ENCODE measurements at places on chromosomes 7 and 10. TPM values are rescaled to one million over a fixed set of nuclear protein-coding genes. Genes with fewer than 3 reads are reported as not detected.
A peak's percentile ranks its signal among the peaks of the same experiment; 100 is the strongest.

GRCh38 chr7:80259-81067 is 111.9 kb upstream of the FAM20C start:
- no peak for DNase-seq

GRCh38 chr10:132634241-132634946 is 96.8 kb downstream of the INPP5A start:
- DNase-seq, result no peak

GRCh38 chr10:77026148-77026547 is 611.5 kb downstream of the KCNMA1 start:
- no peak for DNase-seq

GRCh38 chr10:75401569-75402485 is at the start of gene ZNF503:
ZNF503 (minus strand) TSS chr10:75401764; CDS start chr10:75401419, 345 bp downstream.
- peak; percentile 100 for DNase-seq

DNA sequence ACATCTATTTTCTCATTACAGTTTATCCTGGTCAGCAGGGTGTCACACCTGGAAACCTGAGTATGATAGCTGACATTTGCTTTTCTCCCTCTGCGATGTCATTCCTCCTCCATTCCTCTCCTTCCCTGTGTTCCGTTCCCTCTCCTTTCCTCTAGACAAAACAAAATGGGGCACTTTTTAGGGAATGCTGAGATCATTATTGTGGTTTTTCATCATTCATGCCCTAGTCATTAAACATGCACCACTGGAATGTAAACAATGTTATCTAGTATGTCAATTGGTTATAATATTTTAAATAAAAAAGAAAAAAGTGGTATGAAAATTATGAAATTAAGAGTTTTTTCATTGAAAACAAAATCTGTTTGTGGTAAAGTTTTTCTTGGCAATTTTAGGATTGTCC is 132.6 kb downstream of the MAPK8 start:
- no peak for DNase-seq

- no peak for DNase-seq
Measured at GRCh38 chr7:115269486-115269885, 347.6 kb downstream of the MDFIC start.

- DNase-seq, result no peak
Measured at GRCh38 chr7:33517191-33517590, 387.8 kb downstream of the BBS9 start.

DNA sequence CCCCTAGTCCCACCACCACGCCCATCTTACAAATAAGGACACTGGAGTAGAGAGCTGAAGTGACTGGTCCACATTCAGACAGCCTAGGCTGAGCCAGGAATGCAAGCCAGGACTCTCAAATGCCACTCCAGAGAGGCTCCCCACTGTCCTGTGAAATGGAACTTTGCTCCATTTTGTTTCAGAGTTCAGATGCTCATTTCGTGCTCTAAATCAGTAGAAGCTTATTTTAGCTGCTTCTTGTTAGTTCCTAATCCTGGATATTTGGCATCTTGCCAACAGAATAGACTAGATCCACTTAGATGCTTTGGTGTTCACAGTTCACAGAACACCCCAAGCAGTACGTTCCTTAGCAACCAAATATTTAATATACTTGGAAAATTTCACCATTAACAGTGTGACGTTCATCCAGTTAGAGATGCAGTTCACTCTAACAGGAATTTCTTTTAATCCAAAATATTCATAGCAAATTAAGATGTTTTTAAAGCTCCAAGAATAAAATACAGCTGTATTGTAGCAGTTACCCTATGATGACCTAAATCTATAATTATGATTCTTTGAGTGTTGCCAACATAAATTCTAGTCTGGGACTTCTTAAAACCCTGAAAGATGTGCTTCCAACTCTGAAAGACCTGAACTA is 7.3 kb downstream of the MMP21 start:
- DNase-seq, result peak; percentile 94

DNA sequence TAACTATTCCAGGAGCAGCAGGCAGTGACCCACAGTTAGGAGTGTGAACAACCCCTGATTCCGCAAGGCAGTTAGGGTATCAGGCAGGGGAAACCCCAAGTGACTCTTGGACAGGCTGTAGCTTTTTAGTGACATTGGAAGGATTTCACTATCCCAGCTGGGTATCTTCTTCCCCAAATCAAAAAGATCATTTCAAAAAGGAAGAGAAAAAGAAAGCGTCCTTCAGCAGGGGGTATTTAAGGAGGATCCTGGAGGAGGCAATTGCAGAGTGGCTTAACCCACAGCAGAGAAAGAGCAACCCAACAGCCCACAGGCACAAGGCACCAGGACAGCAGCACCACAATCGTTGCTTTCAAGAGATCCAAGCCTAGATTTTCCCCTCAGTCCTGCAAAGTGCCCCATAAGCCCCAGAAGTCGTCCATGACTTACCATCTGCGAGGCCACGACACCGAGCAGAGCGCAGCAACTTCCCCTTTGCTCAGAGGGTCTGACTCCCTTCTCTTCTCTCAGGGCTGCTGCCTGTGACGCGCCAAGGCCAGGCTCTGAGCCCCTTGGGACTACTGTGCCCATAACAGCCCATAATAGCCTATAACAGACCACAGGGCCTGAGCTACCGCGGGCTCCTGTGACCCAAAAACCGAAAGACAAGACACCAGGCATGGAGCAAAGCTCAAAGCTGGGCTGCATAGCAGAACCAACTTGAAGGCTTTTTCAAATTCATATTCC is 19.8 kb downstream of the PIK3AP1 start:
- DNase-seq, result peak; percentile 22

DNA sequence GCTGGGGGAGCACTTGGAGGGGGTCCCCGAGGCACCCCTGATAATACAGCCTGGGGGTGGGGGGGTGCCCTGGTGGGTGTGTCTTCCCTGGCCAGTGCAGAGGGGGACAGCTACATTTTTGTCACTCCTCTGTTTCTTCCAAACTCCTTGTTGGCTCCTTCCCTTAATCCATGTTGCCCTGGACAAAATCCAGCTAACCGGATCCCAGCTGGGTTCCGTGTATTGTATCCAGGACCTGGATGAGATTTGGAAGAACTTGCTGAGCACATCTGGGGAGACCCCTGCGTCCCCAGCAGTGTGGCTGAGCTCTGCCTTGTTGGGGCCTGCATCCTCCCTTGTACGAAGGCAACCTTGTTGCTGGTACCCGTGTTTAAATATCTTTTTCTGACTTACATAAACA is 86.8 kb upstream of the BTBD16 start:
- DNase-seq, result peak; percentile 61

- no peak for DNase-seq
Measured at GRCh38 chr7:150963707-150964559, 14.2 kb downstream of the KCNH2 start.

DNA sequence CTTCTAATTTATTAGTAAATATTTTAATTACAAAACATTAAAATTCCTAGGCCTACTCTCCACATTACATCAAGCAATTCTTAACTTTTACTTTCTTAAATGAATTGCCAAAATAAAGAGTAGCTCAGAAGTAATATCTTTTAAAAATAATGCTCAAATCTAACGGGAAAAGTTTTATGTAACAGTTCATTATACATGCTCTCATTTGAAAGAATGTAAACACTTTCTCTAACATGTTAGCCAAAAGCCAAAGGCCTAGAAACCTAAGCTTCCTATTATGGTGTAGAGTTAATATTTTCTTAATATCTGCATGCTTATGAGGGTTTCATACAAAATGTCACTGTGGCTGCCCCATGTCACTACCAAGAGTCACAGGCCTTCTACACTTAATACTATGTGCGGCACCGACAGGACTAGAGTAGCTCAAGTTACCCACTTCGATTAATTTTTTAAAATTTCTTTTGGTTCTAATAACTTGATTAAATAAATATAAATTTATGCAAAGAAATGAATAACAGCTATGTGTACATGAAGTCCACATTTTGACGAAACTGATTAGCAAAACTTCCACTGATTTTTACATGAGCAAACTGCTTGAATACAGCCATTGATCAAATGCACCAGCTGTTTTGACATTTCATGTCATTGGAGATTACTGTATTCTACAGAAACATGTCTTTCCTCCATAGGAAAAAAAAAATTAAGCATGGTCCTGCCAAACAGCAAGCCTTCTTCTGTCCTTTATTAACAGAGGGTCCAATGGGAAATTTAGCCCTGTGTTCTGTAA is 3.5 kb downstream of the COBL start:
- no peak for DNase-seq

DNA sequence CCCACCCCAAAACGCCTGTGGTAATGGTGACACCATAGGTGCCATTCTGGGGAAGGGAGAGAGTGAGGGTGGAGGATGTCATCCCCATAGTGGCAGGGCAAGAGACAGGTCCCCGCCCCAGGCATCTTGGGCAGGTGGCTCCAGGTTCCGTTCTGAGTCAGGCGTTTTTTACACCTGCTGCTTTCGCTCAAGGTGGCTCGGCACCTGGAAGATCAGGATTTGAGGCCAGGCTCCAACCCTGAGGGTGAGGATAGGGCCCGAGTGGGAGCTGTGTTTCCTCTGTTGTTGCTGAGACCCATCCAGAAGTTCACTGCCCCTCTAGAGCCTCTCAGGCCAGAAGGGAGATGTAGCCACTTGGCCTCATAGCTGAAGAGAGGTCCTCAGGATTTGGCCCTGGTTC is 36.6 kb upstream of the DUSP5 start:
- no peak for DNase-seq

- DNase-seq, result no peak
Measured at GRCh38 chr7:20005081-20005480, 212.1 kb downstream of the MACC1 start.

DNA sequence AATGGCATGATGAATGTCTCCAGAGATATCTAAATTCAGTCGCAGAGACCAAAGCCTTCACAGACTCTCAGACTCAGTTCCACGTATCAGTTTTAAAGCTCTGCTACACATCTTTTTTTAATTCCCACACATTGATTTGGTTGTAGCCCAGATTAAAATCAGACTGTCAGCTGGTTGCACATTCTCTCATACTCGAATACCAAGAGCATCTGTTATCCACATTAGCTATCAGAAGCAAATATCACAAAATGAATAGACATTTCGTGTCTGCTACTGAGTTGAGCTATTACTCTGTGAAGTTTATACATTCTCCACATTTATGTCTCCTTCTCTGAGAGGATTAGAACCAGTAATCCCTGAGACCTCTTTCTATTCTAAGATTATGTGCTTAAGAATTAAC is 229.2 kb downstream of the GPAM start:
- peak; percentile 15 for DNase-seq

GRCh38 chr7:132548489-132549078 is 27.7 kb downstream of the PLXNA4 start:
- no peak for DNase-seq

GRCh38 chr7:1886361-1887064 is 216.4 kb downstream of the ELFN1 start:
- no peak for DNase-seq

- no peak for DNase-seq
Measured at GRCh38 chr7:22979861-22980260, 34.1 kb downstream of the HYCC1 start.

DNA sequence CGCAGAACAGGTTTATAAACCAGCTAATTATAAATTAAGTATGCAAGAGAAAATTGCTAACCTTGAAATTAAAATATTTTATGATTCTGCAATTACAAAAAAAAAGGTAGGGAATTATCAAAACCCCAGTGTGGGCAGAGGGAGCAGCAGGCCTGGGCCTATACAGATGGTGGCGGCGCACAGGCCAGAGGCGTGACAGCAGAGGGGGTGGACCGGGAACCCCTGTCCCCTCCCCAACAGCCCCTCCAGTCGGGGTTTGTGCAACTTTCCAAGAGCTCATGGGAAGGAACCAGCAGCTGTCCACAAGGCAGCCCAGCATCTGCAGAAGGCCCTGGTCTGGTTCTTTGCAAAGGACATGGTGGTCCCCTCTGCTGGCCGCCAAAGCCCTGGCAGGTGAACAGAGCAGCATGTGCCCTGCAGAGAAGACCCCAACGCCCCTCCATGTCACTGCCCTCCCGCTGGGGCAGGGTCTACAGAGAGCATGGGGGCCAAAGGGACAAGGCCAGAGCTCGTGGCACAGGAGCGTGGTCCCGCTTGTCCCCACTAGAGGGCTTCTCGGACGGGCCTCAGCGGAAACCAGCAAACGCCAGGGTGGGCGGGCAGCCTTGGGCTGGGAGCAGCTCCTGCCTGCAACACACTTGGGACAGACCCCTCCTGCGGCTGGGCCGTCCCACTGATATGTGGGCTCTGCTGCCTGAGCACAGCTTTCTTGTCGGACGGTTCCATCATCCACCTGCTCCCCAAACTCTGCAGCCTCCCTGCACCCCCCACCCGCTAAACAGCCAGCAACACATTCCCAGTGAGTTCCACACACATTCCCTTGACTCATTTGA is 75.1 kb downstream of the EBF3 start:
- peak; percentile 75 for DNase-seq

DNA sequence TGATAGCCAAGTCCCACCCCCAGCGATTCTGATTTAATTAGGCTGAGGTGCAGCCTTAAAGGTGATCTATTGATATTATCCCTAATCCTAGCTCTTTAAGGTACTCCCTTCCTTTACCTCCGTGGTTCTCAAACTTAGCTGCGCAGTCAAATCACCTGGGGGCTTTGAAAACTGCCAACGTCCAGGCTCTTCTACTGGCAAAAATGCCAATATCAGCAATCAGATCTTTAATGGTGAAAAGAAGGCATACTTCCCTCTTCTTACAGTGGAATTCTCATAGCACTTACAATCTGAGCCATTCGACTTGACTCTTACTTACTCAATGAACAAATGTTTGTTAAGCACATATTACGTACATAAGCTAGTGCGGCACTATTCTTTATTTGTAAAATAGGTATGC is 704 bp upstream of the SLC35B4 start:
- DNase-seq, result no peak

- no peak for DNase-seq
Measured at GRCh38 chr7:71626206-71626605, 494.3 kb downstream of the GALNT17 start.

DNA sequence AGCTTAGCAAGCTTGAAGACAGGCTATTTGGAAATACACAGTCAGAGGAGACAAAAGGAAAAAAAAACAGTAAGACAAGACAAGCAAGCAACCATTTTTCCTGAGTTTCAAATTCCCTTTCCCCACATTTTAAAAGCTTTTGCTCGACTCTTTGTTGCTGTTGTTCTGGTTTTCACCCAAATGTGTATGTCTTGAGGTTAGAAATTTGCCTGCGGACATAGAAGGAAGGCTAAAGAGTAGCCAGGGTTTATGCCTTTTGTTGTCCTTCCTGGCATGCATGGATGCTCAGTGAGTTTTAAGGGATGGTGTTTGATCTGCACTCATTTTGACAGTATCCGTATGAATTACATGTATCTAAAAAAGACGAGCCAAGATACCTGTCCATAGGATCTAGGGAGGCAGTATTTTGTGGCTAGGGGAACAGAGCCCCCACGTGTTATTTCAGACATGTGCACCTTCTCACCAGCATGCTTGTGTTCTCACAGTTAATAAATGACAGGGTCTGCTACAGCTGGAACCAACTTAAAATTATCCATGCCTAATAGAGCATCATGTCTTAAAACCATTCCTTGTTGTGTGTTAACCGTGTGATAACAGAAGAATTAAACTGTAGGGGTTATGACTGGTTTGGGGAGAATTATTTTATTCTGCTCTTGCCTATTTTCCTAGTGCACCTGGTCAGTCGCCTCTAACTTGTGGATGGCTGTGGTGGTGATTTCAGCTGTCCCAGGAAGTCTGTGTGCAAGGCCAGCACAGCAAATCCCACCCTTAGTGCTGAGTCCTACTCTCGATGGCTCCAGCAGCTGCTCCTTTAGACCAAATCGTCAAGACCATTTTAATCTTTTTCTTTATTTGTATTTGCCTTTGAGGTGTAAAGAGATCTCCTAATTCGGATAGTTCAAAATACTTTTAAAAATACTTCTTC is 9.1 kb downstream of the WIPF3 start:
- DNase-seq, result peak; percentile 35

CLRN3 gene
- 0.09 TPM for total RNA-seq

AHCYL2 gene
- 13.0 TPM for total RNA-seq

ZNF117 gene
- total RNA-seq, result 11.5 TPM

OPN4 gene
- 0.04 TPM for total RNA-seq

PNLIPRP1 gene
- not detected for total RNA-seq

CYP2C18 gene
- total RNA-seq, result not detected

CYP3A4 gene
- total RNA-seq, result 0.04 TPM

ANKRD30A gene
- not detected for total RNA-seq

Measured in muscle of leg (tissue), 16 donors.